ENCODE measurements at places on chromosomes 1 and 21.

- DNase-seq: no peak
Observed at GRCh38 chr1:210232511-210233215, at the start of gene SERTAD4. TSS of gene SERTAD4 (plus strand) at chr1:210232796. CDS start at chr1:210237961, 5,165 bp downstream.

GRCh38 chr1:230834292-230834691, 34.0 kb downstream of the C1orf198 start:
- DNase-seq: no peak

- DNase-seq: no peak
Observed at GRCh38 chr21:39079617-39080016, 103.6 kb downstream of the PSMG1 start.

- no peak for DNase-seq
Observed at GRCh38 chr1:93257889-93258288, 77.4 kb downstream of the CCDC18 start.

GRCh38 chr1:192629612-192630011, 6.3 kb upstream of the RGS13 start:
- DNase-seq: no peak

DNA sequence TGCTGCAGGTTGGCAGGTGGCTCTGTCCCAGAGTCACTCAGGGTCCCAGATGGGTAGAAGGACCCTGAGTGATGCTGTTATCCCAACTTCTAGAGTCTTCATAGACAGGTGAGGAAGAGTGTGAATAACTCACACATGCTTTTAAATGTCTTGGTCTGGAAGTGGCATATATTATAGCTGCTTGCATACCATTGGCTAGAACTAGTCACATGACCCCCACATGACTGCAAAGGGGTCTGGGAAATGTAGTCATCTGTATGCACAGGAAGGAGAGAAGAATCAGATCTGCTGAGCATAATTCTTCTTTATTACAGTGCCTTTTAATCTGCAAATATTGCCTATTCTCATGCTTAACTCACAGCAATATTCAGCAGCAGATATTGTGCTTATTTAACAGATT, 28.2 kb upstream of the KLHDC7A start:
- DNase-seq: no peak

- DNase-seq: no peak
Observed at GRCh38 chr1:6303397-6304012, 42.6 kb upstream of the GPR153 start.

DNA sequence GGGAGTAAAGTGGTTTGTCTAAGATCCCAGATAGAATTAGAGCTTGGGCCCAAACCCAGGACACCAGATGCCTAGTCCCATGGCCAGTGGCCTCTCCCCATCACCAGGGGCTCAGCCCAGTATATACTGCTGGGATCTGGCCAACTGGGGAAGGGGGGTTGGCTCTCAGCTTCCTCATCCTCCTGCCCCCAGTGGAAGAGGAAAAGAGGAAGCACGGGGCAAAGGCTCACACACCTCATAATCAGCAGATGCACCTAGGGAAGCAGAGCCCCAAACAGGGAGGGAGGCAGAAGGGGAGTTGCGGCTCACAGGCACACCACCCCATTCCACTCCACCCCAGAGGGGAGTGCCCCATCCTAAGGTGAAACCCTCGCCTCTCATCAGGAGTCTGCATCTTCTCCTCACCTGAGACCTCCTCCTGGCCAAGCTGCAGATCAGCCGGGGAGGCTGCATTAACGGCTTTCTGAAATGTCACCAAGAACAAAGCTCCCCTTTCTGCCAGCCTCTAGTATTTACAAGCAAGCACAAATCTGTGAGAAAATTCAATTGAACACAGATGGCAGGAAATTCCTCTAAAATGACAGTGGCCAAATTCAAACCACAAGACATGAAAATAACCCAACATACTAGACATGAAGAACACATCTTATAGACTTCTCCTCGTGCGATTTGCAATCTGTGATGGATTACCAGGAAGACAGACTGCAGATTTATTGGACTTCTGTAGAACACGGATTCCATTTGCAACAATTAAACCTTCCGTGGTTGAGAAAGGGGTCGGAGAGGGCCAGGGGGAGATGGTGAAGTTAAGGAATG, 82.8 kb downstream of the GLIS1 start:
- no peak for DNase-seq

DNA sequence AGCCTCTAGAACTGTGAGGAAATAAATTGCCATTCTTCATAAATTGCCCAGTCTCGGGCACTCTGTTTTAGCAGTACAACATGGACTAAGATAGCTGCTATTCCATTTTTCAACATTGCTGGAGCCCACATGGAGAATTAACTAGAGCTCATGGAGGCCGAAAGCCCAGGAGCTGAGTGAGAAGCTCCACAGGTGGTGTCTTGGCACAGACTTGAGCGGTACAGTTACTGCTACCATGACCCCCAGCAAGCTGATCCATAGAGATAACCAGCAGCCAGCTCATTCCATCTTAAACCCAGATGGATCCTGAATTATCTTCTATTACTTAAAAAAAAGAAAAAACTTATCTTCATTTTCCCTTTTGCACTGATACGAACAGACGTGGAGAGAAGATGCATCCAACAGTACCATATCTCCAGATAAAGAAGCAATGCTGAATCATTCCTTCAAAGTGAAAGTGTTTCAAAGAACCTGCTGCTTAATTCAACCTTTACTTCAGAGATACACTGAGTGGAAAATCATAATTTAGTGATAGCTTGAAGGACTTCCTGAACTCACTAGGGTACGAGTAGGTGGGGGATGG, 115.1 kb downstream of the SETD4 start:
- DNase-seq: no peak

- DNase-seq: no peak
Observed at GRCh38 chr1:1435911-1436629, 580 bp downstream of the VWA1 start.

DNA sequence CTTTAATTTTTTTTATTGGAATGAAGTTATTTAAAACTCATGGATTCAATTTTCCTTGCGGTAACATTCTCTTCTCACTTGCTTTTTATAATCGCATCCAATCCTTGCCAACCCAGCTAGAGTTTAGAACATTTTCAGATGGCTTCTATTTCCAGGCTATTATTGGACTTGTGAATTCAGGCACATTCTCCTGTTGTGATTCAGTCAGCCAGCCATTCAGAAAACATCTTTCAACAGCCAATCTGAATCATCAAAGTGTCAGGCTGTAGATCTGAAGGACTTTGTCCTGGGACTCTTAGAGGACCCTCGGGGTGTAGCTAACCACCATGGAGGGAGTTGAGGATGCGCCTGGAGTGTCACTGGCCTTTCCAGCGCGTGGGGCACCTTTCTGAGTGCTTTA, 92.4 kb downstream of the PRDM2 start:
- no peak for DNase-seq

DNA sequence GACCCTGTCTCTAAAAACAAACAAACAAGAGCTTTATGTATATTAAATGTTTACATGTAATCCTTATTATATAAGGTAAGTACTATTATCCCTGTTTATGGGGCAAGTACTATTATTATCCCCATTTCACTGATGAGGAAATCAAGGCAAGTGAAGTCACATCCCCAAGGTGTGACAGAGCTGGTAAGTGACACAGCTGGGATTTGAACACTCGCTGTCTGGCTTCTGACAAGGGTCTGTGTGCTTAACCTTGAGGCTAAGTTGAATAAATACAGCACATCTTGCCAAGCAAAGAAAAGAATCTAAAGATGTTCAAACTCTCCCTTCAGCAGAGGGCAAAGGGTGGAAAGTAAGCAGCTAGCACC, 167.9 kb upstream of the IRF2BP2 start:
- DNase-seq: no peak

GRCh38 chr1:147218606-147219005, 6.5 kb downstream of the FMO5 start:
- no peak for DNase-seq

GRCh38 chr1:15799004-15799867, 8.2 kb downstream of the UQCRHL start:
- no peak for DNase-seq

DNA sequence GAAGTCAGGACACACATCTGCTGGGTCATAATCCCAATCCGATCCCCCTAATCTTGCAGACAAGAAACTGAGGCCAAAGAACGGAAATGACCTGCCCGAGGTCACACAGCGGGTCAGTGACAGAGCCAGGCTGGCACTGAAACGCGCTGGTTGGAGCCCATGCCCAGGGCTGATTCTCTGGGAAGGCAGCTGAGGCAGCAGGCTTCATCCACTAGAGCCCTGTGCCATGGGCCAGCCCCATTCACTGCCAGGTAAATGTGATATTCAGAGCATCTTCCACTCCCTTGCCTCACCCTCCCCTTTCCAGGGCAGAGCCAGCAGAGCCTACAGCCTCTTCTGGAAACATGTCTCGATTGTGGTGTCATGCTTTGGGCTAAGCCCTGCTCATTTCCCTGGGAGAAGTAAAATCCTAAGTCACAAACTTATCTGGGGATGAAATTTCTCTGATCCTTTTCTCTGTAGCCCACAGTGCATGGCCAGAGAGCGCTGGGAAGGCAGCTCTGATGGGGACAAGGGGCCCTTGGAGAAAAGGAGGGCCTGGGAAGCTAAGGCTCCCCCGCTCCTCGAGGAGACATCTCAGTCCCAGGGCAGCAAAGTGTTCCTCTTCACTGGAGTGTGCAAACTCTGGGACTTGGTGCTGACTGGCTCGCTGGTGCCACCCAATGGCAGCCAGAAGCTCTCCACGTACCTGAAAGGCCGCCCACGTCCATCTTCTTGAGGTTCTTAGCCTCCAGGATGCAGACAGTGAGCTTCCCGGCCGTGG, 110.4 kb downstream of the SYT2 start:
- DNase-seq: peak; percentile 46

DNA sequence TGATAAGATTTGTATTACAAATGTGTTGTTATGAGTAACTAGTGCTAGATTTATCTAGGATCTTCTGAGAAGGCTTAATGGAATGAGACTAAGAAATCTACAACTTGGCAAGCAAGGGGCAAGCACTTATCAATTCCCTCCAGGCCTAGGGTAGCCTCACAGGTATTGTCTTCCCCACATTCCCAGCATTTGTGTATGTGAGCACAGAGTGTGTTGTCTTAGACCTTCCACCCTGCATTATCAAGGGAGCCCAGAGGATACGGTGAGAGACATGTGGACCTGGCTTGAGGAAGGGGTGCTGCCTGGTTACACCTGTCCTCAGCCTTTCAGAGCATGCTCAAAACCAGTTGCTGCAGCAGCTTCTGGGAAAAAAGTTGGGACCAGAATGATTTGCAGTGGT, 327.2 kb downstream of the MRPL39 start:
- DNase-seq: no peak

DNA sequence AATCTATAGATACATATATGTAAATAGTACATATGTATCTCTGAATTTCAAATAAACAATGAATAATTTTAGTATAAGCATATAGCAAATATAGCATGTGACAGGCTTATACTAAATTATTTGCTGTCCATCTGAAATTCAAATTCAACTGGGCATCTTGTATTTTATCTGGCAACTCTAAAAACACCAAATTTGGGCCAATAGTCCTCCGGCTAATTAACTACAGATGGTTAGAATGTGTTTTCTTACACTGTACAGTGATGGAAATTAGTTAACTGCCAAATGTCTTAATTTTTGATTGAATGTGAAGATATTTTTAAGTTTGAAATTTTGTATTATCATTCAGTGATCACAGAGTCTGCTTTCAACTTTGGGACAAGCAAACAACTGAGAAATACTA, 30.7 kb downstream of the KCNJ15 start:
- DNase-seq: no peak

DNA sequence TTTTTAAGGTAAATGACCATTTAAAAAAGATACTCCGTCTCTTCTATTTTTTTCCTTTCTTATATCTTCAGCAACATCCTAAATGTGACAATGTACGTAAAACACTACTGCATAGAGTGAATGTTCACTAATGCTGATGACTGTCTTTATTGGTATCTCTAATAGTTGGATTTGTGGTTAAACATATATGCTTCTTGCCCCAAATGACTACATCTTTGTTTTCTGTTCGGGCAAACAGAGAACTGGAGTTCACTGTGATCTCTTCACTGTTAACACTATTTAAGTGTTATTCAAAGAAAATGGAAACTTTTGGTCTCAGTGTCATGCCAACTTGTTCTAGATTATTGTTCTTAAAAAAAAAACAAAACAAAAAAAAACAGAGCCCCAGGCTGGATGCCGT, 109.4 kb downstream of the KIF26B start:
- DNase-seq: no peak

GRCh38 chr1:20575541-20576336, 13.2 kb upstream of the CDA start:
- DNase-seq: no peak

DNA sequence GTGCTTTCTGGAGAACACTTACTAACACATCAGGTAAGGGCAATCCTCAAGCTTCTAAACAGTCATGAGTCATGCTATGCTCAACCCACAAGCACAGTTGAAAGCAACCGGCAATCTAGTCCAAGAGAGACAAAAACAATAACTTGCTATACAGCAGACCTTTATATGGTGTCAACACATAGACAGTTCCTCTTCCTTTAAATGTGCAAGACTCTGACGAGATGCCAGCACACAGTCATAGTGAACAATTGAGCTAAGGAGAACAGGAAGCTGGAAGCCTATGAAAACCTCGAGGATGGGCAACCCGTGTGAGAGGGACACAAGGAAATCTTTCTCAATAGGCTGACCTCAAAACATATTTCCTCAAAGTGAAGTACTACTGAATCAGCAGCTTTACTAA, 5.3 kb downstream of the ADIPOR1 start:
- DNase-seq: no peak

DNA sequence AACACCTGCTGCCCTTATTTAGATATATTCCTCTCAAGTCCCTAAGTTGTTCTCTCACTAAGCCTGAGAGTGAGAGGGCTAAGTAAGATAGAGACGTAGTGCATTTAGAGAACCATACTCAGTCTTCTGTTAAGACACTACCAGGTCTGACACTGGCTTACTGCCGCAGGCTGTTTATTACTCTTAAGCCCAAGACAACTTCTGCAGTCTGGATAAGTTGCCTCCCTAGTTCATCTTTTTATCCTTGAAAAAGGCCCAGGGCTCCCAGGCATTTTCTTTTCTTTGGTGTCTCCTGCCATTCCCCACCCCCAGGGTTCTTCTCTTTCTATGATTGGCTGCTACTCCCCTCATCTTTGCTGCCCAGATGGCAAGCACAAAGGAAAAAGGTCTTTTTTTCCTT, 38.7 kb downstream of the CACHD1 start:
- DNase-seq: no peak

DNA sequence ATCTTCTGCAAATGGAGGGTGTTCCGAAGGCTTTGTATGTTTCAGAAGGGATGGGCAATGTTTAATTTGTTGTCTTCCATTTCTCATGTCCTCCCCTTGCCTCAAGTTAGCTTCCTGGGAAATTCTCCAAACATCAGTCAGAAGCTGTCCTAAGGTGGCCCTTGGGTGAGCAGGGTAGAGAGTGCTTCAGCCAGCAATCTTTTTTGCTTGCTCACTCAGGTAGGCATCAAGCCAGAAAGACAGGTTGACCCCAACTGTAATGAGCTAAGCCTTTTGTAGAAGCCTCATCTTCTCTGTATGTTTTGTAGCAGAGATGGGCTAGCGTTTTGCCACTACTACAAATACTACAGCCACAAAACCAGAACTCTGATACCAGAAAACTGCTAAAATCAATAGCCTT, 321.5 kb upstream of the FAM78B start:
- no peak for DNase-seq

GRCh38 chr1:2587071-2587859, 688 bp downstream of the PRXL2B start:
- peak; percentile 58 for DNase-seq
